ENCODE measurements at places on chromosomes 1 and 21.

DNA sequence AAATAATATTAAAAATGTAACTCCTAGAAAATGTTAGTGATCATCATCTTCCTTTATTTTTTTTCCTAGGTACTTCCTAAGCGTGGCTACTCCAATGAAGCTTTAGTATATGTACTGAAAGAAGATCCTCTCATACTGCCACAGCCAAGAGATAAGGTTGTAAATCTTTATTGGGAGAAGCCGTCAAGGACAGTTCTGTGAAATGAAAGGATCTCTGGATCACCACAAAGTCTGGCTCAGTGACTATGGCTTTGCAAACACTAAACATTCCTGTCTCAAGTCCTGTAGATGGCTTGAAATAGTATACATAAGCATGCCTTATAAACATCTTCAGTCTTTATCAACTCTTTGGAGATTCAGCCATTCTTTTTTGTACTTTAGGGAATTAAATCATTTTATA, 61.2 kb upstream of the DPH5 start:
- DNase-seq: no peak

GRCh38 chr1:228839656-228840055, 104.4 kb downstream of the RHOU start:
- no peak for DNase-seq

DNA sequence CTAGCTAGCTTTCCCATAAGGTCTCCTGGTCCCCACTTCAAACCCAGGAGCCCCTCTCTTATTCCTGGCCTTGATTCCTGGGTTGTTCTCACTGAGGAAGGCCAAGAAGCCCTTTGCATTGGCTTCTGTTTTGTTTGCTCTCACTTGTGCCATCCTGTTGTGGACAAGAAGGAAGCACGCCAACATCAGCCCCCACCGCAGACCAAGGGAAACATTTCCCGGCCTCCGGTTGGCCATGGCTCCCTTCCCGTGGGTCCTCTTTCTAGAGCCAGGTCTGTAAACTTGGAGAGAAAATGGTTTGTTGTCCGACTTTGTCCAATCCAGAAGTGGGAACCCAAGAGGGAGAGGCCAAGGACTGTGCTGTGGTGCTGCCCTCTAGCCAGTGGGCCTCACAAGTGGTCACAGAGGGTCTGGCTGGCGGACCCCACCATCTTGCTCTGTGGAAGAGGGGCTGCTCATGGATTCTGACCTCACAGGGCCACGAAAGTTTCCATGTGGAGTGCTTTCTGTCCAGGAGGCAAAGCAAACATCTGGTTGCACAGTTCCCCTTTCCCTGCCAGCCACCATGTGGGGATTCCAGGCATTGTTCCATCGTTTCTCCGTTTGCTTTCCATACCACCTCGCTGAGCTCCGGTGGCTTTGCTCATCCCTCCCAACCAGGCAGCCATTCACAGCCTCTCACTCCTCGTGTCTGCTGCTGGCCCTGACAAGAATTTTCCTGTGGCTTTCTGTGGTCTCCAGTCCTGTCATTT, 18.9 kb upstream of the TENT5C start:
- no peak for DNase-seq

DNA sequence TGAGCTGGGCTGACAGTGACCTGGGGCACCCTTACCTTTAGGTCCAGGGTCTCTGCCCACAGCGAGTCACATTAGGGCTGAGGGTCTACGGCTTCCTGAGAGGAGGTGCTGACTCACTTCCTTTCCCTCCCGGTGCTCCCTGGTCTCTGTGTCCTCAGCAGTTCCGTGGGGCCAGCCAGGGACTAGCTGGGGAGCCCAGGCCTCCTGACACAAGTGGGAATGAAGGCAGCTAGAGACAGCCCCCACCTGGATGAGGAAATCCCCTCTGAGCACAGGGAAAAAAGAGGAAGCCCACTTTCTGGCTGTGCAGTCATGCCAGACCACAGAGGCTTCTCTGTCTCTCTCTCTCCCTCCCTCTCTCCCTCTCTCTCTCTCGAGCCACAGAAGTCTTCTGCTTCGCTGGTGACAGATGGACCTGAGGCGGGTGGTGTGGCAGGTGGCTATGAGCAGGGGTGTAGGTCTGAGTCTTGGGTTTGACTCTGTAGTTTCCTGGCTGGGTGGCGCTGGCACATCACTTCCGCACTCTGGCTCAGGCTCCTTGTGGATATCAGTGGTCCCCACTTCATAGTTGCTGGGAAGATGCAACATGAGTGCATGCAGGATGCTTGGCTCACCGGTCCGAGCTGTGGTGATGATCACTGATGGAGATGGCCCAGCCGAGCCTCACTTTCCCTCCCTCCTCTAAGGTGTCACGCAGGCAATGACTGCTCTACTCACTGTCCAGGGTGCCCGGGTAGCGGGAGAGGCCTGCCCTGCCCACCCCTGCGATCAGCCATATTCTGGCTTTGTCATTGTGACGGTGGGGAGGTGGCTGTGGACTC, 3.5 kb downstream of the SLC66A1 start:
- no peak for DNase-seq

DNA sequence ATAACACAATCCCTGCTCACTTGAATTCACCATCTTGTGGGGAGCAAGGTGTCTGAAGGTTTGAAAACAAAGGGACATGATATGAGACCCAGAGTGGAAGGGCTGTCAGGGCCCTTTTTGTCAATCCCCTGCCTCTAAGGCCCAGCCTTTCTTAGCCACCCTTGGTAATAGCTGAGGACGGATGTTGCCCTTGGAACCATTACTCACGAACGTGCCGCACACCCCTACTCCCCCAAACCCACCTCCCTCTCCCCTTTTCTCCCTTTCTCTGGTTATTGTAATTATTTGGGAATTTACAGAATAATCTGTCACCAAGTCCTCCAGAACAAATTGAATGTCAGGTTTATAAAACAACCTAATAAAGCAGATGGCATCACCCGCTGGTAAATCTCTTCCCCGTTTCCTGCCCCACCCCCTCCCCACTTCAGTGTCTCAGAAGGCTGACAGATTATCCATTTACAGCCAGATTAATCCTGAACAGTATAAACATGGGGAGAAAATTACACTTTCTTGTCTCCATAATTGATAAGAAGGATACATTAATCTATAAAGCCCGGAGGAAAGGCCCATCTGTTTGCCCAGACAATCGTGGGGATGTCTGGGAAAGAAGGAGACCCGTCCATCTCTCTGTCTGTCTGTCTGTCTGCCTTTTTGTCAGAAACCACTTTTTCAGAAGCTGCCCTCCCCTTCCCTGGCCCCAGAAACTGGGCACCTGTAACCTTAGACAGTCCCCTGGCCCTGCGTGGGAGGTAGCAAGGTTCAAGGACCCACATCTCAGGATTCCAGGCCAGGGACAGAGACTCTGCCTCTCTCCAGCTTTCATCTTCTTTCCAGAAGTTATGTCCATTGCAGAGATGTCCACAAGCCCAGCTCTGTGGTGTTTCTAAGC, 60.6 kb upstream of the CD34 start:
- DNase-seq: no peak

DNA sequence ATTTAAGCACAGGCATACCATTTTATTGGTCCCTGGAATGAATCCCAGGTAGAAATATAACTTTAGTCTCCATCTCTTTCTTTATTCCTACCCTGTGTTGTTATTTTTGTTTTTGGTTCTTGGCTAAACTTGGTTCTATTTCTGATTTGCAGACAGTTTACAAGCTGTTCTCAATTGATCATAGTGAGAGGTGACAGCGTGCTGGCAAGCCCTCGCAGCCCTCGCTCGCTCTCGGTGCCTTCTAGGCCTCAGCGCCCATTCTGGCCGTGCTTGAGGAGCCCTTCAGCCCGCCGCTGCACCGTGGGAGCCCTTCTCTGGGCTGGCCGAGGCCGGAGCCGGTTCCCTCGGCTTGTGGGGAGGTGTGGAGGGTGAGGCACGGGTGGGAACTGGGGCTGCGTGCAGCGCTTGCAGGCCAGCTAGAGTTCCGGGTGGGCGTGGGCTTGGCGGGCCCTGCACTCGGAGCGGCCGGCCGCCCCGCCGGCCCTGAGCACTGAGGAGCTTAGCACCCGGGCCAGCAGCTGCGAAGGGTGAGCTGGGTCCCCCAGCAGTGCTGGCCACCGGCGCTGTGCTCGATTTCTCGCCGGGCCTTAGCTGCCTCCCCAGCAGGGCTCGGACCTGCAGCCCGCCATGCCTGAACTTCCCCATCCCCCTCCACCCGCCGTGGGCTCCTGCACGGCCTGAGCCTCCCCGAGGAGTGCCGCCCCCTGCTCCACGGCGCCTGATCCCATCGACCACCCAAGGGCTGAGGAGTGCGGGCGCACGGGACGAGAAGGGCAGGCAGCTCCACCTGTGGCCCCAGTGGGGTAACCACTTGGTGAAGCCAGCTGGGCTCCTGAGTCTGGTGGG, 38.7 kb downstream of the SNRPE start:
- no peak for DNase-seq

- DNase-seq: no peak
Measured at GRCh38 chr21:35281956-35282355, 232.9 kb upstream of the RUNX1 start.

DNA sequence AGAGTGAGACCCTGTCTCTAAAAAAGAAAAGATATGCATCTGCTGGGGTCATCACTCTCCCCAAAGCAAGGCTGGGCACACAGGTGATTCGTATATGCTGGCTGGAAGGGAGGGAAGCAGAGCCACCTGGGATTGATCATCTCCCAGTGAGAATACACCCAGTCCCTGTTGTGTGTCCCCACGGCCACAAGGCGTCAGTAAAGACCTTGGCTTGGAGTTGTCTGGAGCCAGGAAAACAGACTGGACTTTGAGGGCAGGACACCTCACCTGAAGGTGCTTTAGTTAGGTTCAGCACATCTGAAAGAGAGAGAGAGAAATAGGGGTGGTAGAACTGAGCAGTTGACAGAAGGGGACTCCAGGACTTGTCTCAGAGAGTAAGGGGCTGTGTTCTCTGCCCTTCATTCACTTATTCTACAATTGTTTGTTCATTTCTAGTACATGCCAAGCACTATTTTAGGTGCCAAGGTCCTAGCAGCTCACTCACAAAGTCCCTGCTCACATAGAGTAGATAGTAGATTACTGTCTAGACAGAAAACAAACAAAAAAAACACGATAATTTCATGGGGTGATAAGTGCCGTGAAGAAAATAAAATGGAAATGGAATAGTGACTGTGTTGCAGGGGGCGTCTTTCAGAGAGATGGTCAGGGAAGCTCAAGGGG, 13.5 kb downstream of the CITED4 start:
- DNase-seq: peak; percentile 63

- DNase-seq: no peak
Measured at GRCh38 chr1:90557706-90558105, 159.4 kb downstream of the BARHL2 start.

DNA sequence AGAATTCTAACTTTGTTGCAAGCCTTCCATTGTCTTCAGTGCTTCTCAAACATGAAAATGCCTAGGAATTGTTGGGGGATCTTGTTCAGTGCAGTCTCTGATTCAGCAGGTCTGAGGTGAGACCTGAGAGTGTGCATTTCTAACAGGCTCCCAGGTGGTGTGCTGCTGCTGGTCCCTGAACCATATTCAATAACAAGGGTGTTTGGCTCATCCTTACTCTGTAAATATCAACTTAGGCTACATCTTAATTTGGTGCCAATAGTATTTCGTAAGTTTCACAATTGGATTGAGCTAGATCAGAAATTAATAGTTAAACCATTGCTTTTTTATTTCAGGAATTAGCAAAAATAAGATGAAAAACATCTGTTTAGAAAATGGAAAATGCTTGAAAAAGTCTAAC, 59.1 kb upstream of the GPR88 start:
- no peak for DNase-seq

DNA sequence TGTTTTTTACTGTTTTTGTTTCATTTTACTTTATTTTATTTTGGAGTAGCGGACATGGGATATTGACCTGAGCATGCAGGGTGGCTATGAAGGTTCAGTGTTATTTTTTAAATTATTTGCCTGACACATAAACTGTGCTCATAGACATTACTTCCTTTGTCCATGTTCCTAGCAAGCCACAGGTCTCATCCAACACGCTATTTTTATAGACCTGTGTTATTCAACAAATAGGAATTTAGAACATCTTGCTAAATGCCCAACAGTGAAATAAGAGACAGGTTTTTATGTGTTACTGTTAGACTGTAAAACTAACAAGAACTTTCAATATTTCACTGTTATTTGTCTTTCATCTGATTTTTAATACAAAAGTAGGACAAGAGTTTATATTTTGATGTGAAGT, 756.4 kb downstream of the KCNT2 start:
- DNase-seq: peak; percentile 7

DNA sequence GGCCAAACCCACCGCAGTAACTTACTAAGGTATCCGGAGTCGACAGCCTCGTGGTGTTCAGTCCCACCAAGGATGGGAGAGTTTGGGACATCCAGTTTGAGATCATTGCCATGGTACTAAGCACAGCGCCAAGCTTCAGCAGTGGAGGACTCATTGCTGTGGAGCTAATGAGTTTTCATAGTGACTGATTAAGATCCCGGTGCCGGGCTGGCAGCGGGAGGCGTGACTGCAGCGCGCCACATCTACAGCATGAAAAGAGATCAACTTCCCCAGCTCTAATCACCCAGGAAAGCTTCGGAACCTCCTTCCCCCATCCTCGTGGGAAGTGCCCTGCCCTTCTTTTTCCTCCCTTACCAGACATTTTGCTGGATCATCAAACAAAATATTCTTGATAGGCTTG, 149.9 kb downstream of the OLFM3 start:
- no peak for DNase-seq

GRCh38 chr1:23357138-23357908, 12.3 kb downstream of the ZNF436 start:
- DNase-seq: no peak

GRCh38 chr1:31704271-31705079, 658 bp upstream of the COL16A1 start:
- DNase-seq: no peak

- DNase-seq: no peak
Measured at GRCh38 chr1:31752258-31752657, 11.9 kb downstream of the ADGRB2 start.

GRCh38 chr21:45581322-45581712, 39.1 kb upstream of the SLC19A1 start:
- DNase-seq: no peak

- no peak for DNase-seq
Measured at GRCh38 chr1:10782491-10783244, 13.8 kb downstream of the CASZ1 start.

GRCh38 chr1:225329041-225329440, 98.8 kb downstream of the LBR start:
- DNase-seq: no peak

GRCh38 chr21:34810786-34811185, 142.0 kb downstream of the CLIC6 start:
- no peak for DNase-seq

DNA sequence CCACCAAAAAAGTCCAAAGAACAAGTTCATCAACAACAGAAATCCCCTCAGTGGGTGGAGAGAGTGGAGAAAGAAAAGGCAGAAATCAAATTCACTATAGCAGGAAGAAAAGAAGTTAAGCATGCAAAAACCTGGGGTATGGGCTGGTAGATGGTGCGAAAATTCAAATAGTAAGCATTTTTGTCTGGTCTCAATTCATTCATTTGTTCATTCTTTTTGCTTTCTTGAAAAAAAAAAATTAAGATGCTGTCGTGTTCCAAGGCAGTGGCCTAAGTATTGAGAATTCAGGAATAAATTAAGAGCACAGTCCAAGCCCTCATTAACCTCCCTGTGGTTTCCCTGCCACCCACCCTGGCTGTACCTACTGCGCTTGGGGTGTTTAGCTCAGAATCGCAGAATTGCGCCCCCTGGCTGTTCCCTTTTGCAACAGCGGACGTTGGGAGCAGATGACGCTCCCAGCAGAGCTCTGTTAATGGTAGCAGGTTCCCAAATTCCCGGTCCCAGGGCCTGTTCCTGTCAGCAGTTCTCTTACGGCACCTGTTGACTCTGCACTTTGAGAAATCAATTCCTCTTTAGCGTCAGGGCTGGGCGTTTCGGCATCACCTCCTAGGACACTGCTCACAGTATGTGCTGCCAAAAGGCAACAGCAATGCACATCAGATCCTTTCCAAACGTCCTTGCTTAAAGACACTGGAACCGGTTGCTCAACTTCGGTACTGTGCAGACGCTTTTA, 34.0 kb upstream of the SSX2IP start:
- DNase-seq: no peak

Data from HTR-8/SVneo (cell line).